ENCODE measurements at places on chromosomes 7 and 10. TPM values are rescaled to one million over a fixed set of nuclear protein-coding genes. Genes with fewer than 3 reads are reported as not detected.

GRCh38 chr7:105055621-105056020 lies 41.6 kb downstream of the KMT2E start:
- DNase-seq = no peak

GRCh38 chr10:98236862-98237261 lies 31.1 kb downstream of the LOXL4 start:
- no peak for DNase-seq

DNA sequence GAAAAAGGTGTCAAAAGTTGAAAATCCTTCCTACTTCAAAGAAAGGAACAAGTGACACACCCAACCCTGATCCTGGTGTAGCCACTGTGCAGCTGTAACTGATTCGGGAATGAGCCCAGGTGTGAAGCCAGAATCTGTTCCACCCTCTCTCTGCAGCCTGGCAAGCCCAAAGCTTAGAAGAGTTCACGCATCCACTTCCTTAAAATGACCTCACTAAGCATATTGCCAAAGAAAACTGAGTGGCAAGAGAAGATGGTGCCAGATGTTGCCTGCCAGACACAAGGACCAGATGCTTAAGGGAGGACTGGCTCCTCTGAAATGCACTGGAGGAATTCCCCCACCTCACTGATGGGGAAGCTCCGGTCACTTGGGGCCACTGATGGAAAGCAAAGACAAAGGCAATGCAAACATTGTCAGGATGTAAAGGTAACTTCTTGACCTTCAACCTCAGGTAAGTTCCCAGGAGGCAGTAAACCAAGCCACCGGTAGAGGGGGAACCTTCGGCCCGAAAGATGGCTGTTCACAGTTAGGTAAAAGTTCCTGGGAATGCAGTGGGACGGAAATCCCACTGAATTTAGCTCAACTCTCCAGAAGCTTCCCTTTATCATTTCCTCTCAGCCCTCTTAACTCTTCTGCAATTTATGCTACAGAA lies 554.9 kb downstream of the KCNMA1 start:
- no peak for DNase-seq

DNA sequence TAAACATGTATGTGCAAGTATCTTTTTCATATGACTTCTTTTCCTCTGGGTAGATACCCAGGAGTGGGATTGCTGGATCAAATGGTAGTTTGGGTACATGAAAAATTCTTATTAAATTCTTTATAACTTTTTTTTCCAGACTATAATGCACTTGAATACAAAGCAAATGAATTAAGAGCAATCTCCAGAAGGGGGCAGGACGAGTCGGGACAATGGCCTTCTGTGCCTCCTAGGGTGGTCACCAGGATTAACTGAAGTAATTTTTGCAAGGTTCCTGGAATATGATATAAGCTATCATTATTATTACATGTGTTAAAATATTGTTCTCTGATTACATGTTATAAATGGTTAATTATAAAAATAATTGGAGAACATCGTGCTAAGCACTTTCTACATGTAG lies 127.2 kb downstream of the PPP1R17 start:
- no peak for DNase-seq

Gene KAZALD1
- 0.79 TPM for total RNA-seq
